ENCODE measurements at places on chromosomes 12 and 14. TPM values are rescaled to one million over a fixed set of nuclear protein-coding genes. Genes with fewer than 3 reads are reported as not detected.

HOXC5 gene
- polyA plus RNA-seq, result 0.64 TPM

FGF6 gene
- polyA plus RNA-seq, result not detected

CPNE6 gene
- polyA plus RNA-seq, result not detected

PTPRO gene
- not detected for polyA plus RNA-seq

LTB4R2 gene
- polyA plus RNA-seq, result 8.4 TPM

CCDC38 gene
- polyA plus RNA-seq, result 0.28 TPM

CACNA2D4 gene
- not detected for polyA plus RNA-seq

DNA sequence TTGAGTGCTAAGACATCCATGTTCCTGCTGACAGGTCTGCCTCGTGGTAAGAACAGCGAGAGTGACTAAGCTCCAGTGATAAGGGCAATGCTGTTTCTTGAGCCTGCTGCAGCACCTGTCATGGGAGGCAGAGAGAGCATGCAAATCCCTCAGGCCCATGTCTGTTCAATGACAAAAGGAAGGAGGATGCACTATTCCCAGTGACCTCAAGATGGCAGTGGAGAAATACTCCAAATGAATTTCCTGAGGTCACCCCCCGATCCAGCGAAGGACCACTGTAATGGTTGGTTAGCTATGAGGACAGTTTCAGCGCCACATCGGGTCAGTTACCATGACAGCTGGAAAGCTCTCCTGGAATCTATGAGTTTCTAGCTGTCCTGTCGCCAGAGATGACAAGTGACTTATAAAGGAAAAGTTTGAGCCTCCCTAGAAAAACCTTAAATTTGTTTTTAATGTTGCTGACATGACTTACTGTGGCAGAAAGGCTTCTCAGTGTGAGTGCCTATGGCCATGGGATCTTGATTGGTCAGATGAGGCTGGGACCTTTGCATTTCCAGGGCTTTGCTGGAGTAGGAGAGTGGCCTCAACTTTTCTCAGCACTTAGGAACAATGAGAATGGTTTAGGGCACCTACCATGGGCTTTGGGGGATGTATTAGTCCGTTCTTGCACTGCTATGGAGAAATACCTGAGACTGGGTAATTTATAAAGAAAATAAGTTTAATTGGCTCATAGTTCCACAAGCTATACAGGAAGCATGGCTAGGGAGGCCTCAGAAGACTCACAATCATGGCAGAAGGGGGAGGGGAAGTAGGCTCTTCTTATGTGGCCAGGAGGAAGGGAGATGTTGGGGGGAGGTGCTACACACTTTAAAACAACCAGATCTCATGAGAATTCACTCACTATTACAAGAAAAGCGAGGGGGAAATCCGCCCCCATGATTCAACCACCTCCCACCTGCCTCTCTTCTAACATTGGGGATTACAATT is 88.0 kb upstream of the TMEM260 start:
- DNase-seq, result peak; percentile 21

DNA sequence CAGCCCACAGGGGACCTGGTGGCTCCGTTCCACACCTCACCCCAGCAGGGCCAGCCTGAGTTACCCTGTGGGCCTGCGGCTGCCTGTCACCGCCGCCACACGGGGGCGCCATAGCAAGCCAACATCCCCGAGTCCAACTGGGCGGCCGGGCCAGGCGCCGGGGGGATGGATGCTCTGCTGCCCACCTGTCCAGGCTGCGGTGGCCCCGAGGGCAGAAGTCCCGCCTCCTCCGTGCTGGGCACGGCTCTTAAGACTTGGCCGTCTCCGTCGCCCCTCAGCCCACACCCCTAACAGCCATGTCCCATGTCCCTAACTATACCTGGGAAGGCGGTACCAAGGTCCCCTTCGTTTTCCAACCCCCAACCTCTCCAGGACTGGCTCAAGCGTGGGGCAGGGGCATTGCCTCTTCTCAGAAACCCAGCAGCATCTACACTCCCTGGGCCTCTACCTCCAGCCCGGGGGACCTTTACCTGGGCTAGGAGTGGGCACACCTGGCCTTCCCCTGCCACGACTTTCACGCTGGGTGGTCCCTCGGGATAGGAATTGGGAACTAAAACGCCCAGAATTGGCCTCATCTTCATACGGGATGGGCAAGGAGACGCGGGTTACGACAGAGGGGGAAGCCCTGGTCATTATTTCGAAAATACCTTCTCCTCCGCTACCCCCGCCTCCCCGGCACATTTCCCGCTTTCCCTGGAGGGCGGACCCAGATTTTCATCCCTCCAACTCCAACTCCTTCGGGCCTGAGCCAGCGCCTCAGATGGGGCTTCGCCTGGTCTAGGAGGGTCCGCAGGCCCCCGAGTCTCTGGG is 1.1 kb upstream of the CYP46A1 start:
- peak; percentile 89 for DNase-seq

DNA sequence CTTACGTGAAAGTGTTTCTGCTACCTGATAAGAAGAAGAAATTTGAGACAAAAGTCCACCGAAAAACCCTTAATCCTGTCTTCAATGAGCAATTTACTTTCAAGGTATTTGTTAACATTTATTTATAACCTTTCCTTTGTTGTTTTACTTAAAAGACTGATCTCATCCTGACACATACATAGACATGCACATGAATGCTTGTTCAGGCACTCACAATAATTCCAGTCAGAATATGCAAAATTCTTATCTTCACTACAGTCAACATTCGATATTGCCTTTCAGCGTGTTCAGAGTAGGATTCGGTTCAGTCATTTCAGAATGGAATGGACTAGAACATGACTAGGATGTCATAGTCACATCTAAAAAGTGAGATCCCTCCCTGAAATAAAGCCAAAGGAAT is 394.6 kb downstream of the PAWR start:
- DNase-seq, result no peak

GRCh38 chr12:92446083-92446460 is 256.7 kb upstream of the PLEKHG7 start:
- DNase-seq, result no peak

DNA sequence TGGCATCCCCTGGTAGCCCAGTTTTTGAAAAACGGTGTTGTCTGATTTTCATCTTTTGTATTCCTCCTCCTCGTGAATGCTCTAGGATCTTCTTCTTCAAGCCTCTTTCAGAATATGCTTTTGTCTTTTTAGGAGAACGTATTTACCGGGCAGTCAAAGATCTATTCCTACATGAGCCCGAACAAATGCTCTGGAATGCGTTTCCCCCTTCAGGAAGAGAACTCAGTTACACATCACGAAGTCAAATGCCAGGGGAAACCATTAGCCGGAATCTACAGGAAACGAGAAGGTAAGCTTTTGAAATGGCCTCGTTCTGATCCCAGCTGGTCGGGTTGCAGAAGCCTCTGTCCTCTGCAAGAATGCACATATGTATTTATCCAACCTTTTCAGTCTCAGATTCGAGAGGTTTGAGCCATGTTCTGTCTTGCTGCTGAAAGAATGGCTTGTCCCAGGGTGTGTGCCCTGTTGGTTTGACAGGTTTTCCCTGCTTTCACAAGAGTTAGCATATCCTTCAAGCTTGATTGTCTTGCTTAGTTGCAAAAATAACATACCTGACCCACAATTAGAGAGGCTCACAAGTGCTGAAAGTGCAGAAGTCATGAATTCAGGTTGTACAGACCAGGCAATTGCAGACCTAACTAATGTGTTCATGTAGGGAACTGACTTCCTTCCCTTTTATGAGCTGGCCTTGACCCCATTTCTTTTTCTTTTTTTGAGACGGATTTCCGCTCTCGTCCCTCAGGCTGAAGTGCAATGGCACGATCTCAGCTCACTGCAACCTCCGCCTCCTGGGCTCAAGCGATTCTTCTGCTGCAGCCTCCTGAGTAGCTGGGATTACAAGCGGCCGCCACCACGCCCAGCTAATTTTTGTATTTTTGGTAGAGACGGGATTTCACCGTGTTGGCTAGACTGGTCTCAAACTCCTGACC is 6.8 kb downstream of the KMT5A start:
- no peak for DNase-seq

GRCh38 chr14:75461303-75461702 is 33.5 kb downstream of the JDP2 start:
- DNase-seq, result no peak

- DNase-seq, result no peak
These were observed 127.7 kb downstream of the APAF1 start for GRCh38 chr12:98772818-98773217.

- DNase-seq, result peak; percentile 86
These were observed 16.1 kb downstream of the TAMALIN start for GRCh38 chr12:52022841-52023181.

- no peak for DNase-seq
These were observed 44.0 kb downstream of the TTLL5 start for GRCh38 chr14:75705014-75705413.

- no peak for DNase-seq
These were observed 379.4 kb downstream of the RPS29 start for GRCh38 chr14:49206828-49207227.

DNA sequence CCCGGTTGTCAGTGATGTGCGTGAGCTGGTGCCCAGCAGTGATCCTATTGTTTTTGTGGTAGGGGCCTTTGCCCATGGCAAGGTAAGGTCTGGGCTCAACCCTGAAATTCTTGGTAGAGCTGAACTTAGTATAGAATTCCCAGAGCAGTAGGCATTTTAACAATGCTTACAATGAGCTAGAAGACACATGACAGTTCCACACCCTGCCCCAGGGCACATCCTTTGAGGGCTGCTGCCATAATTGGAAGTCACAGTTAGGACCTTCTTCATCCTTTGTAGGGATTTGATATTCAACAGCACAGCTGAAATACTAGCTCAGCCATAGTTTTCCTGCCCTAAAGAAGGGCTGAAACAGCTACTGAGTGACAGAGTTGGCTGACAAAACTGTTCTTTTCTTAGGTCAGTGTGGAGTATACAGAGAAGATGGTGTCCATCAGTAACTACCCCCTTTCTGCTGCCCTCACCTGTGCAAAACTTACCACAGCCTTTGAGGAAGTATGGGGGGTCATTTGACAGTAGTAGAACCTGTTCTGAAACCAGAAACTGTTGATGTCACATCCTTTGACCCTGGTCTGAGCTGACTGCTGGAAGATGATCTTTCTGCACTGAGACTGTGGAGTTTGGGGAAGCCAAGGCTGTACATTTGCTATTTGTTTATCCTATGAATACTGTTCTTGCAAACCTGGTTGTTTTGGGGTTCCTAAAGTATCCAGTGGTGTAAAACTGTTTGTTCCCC is 4.8 kb downstream of the EMG1 start:
- DNase-seq, result no peak

GRCh38 chr12:14257734-14258574 is 107.5 kb upstream of the ATF7IP start:
- peak; percentile 59 for DNase-seq

DNA sequence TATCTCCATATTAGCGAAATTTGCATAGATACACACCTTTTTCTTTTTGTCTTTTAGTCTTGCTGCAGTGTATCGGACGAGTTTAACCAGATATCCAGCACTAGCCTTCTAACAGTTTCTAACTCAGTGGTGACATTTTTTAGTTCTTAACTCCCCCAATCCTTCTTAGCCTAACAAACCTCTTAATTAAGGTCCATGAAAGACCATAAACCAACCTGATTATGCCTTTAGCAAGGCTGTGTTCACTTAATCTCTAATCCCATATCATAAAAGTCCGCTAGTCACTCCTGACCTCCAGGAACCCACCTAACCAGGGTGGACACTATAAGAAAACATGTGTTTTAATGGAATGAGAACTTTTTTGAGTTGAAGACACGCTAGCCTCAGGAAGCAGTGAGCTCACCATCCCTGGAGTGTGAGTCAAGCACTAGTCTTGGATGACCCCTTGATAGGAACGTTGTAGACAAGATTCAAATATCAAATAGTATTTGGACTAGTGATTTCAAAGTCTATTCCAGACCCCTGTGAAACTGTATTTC is 9.5 kb downstream of the CDKN1B start:
- peak; percentile 39 for DNase-seq

GRCh38 chr14:99176156-99176945 is 95.6 kb downstream of the BCL11B start:
- no peak for DNase-seq

- no peak for DNase-seq
These were observed 11.6 kb downstream of the WNT5B start for GRCh38 chr12:1640328-1641234.

- no peak for DNase-seq
These were observed 36.8 kb downstream of the SARNP start for GRCh38 chr12:55780685-55781084.

- no peak for DNase-seq
These were observed 8.6 kb downstream of the EVL start for GRCh38 chr14:100073576-100074430.

DNA sequence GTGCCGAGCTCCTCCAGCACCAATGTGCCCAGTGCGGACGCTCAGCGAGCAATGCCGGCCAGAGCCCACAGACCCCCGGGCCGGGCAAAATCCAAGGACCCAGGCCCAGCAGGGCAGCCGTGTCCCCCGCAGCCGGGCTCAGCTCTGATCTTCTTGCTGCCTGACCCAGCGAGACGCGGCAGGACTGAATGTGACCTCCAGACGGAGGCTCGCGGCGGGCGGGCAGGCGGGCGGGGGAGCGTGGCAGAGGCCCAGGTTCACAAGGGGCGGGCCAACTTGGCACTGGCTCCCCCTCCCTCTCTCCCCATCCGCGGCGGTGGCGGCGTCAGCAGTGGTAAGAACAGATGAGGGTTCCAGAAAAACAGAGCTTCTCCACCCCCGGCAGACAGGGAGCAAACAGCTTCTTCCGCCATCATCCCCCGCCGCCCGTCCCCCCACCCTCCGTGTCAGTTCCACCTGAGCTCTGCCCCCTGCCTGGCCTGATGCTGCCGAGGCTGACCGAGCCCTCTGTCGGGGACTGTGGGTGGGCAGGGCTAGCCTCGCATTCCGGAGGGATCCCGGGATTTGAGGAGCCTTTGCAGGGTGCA is 94.3 kb downstream of the RFLNA start:
- peak; percentile 74 for DNase-seq

GRCh38 chr12:111573476-111573875 is 25.6 kb downstream of the ATXN2 start:
- no peak for DNase-seq

GRCh38 chr12:52257074-52257551 is 17.3 kb upstream of the KRT86 start:
- no peak for DNase-seq

DNA sequence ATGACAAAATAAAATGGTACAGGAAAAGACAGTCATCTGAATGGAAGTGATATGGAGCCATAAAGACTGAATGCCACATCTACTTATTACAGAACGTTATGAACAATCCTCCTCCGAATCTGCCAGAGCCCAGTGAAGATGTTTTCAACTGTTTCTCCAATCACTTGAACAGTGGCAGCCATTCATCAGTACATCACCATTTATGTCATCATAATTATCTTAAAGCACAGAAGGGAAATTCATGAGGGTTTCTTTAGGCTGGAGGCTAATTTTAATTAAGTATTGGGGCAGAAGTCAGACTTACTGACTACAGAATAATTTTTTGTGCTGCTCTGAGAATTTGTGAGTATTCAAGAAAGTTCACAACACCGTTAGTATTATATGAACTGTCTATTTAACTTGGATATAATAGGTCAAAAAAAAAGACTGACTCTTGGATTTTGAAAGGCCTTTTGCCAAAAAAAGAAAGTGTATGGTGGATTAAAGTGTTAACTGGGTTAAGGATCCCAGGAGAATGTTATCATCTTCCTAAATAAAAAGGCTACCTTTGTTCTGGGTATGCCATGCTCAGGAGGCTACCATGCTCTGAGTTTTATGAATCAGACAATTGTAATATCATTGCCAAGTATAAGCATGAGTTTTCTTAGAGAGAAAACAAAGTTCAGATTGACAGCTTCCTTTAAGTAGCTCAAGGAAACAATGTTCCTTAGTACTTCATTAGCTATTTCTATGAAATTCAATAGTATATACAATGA is 40.1 kb downstream of the PDZRN4 start:
- no peak for DNase-seq

GRCh38 chr12:120760349-120761254 is 35.0 kb downstream of the ACADS start:
- DNase-seq, result no peak

GRCh38 chr14:30525833-30526232 is 33.1 kb upstream of the G2E3 start:
- DNase-seq, result no peak

- DNase-seq, result no peak
These were observed 76.5 kb downstream of the SNAPC1 start for GRCh38 chr14:61838661-61839245.
